ENCODE measurements at places on chromosomes 13 and 19. TPM values are rescaled to one million over a fixed set of nuclear protein-coding genes. Genes with fewer than 3 reads are reported as not detected.

GRCh38 chr13:93687261-93687660 is 460.7 kb downstream of the GPC6 start:
- H3K27me3 ChIP-seq: no peaks in the 10 kb centered on the region
- no peaks in the 10 kb centered on the region for H3K36me3 ChIP-seq
- no peaks in the 10 kb centered on the region for H3K4me1 ChIP-seq

DNA sequence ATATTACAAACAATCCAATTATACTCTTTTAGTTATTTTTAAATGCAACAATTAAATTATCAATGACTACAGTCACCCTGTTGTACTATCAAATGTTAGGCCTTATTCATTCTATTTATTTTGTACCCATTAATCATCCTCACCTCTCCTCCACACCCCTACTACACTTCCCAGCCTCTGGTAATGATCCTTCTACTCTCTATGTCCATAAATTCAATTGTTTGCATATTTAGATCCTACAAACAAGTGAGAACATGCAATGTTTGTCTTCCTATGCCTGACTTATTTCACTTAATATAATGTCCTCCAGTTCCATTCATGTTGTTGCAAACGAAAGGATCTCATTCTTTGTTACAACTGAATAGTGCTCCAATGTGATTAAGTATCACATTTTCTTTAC is 1414.6 kb downstream of the SLITRK1 start:
- no peak overlapping the region for H3K4me3 ChIP-seq
- H3K4me1 ChIP-seq: no peaks in the 10 kb centered on the region
- H3K27me3 ChIP-seq: no peaks in the 10 kb centered on the region
- DNase-seq: no peak
- no peaks in the 10 kb centered on the region for H3K36me3 ChIP-seq
- no peak overlapping the region for H3K27ac ChIP-seq

GRCh38 chr19:41551212-41551610 is 24.8 kb upstream of the CEACAM21 start:
- peak overlapping the region; percentile 74 for H3K27ac ChIP-seq
- no peak for DNase-seq
- H3K4me3 ChIP-seq: peak overlapping the region; percentile 57

The ZFP30 gene
- polyA plus RNA-seq: 7.4 TPM

The FGF21 gene
- polyA plus RNA-seq: 0.11 TPM

The B3GNT3 gene
- polyA plus RNA-seq: 1.0 TPM

The CLEC17A gene
- 2.3 TPM for polyA plus RNA-seq

All from thymus (tissue), 14 donors.